Stimulated activated CD4-positive, alpha-beta T cell treated with anti-CD3 and anti-CD28 coated beads, Interleukin-12 subunit alpha, Interleukin-12 subunit beta, amount 100 ng/mL, for 24 hours (primary cell): ENCODE measurements at places on chromosomes 12 and 14.

DNA sequence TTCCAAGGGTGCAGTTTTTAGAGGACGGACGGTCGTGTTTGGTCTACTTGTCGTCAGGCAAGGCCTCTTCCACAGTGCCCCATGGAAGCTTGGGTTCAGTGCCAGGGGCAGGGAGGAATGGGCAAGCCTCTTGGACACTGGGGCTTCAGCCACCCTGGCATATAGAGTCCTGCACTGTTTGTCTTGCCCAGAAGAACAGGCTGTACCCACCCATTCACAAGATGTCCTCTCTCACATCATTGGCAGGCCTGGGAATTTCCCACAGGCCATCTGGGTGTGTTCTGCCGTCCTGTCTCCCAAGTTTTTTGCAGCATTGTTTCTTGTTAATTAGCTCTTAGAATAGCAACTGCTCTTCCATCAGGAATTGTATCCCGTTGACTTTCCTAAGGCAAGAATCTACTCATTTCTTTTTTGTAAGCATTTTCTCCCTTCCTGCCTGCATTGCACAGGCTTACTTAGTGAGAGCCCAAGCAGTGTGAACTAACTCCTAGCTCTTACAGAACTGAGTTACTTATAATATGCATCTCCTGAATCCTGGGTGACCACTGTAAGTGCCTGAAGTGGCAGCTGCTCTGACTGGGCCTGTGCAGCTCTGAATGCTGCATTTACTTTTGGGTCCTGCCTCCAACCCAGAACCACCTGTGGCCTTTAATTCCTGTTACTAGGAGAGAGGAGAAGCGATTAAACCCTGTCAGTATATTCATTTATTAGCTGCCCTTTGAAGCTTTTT, 149.4 kb upstream of the HIF1A start:
- no peak for DNase-seq

- peak; percentile 65 for DNase-seq
These were observed 71.3 kb downstream of the ANKRD9 start for GRCh38 chr14:102437997-102438915.

GRCh38 chr14:74239848-74240793, 872 bp downstream of the VSX2 start:
- no peak for DNase-seq

GRCh38 chr14:103597623-103598377, 31.2 kb upstream of the KLC1 start:
- no peak for DNase-seq

- DNase-seq = no peak
These were observed 72.4 kb downstream of the HECTD4 start for GRCh38 chr12:112309797-112310196.

DNA sequence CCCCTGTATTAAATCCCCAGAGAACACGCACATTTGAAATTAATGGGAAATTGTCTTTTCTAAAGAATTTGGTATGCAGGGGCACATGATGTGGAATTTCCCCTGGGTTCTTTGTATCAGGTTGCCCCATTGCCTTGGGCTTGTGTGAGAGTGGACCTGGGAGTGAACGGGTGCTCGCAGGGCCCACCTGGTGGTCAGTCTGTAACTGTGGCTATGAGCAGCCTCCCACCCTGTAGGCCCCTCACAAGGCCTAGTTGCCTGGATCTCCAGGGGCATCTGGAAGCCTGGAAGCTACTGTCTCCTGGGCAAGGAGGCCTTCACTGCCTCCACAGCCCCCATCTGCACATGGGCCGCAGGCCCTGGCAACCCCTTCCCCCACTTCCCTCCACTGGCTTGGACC, 96.7 kb downstream of the SLC25A47 start:
- DNase-seq = no peak

DNA sequence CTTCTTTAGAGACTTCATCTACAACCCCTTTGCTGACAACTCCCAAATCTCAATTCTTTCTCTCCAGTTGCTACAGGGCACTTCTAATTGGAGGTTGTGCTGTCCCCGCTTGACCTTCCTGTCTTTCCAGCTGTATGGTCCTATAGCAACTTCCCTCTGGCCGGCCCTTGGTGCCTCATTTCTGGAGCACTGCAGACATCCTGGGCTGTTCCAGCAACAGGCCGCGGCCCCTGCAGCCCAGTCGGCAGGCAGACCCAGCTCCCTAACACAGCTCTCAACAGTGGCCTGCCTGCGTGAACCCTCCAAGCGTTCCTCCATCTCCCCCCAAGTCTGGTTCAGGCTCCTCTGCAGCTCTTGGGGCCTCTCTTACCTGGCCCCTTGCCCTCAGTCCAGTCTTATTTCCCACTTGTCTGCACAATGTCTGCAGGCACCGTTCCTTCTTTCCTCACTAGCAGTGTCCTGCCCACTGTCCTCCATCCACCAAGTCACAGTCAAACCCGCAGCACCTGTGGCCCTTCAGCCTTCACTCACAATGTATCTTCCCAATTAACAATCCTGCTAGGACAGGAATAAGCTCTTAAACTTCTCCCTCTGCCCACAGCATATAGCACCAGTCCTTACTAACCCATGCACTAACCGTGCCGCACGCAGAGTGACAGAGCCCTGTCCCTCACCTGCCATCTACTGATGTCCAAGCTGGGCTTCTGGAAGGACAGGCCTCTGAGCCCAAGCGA, 1.6 kb upstream of the EML1 start:
- DNase-seq = no peak

GRCh38 chr12:124578445-124578844, 11.0 kb upstream of the NCOR2 start:
- DNase-seq = no peak

- DNase-seq = no peak
These were observed 8.7 kb downstream of the SHMT2 start for GRCh38 chr12:57237932-57238853.

GRCh38 chr12:93032758-93033157, 103.7 kb upstream of the EEA1 start:
- no peak for DNase-seq

- DNase-seq = no peak
These were observed 70.2 kb upstream of the TBX5 start for GRCh38 chr12:114476159-114476558.

DNA sequence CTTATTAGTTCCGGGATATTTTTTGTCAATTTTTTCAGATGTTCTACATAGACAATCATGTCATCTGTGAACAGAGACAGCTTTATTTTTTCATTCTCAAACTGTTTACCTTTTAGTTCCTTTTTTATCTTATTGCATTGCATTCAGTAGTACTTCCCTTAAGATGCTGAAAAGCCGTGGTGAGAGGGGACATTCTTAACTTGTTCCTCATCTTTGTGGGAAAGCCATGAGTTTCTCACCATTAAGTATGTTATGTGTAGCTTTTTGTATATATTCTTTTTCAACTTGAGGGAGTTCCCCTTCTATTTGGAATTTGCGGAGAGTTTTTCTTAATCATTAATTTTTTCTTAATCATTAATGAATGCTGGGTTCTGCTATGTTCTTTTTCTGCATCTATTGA, 1727.1 kb upstream of the SEL1L start:
- DNase-seq = no peak

- DNase-seq = no peak
These were observed 96.6 kb upstream of the G2E3 start for GRCh38 chr14:30462358-30462757.

- DNase-seq = no peak
These were observed 6.6 kb downstream of the ZNF385A start for GRCh38 chr12:54377797-54378515.

GRCh38 chr14:87960013-87960787, 32.8 kb downstream of the GALC start:
- no peak for DNase-seq

- DNase-seq = no peak
These were observed 277.4 kb upstream of the SOX5 start for GRCh38 chr12:24226745-24227350.

DNA sequence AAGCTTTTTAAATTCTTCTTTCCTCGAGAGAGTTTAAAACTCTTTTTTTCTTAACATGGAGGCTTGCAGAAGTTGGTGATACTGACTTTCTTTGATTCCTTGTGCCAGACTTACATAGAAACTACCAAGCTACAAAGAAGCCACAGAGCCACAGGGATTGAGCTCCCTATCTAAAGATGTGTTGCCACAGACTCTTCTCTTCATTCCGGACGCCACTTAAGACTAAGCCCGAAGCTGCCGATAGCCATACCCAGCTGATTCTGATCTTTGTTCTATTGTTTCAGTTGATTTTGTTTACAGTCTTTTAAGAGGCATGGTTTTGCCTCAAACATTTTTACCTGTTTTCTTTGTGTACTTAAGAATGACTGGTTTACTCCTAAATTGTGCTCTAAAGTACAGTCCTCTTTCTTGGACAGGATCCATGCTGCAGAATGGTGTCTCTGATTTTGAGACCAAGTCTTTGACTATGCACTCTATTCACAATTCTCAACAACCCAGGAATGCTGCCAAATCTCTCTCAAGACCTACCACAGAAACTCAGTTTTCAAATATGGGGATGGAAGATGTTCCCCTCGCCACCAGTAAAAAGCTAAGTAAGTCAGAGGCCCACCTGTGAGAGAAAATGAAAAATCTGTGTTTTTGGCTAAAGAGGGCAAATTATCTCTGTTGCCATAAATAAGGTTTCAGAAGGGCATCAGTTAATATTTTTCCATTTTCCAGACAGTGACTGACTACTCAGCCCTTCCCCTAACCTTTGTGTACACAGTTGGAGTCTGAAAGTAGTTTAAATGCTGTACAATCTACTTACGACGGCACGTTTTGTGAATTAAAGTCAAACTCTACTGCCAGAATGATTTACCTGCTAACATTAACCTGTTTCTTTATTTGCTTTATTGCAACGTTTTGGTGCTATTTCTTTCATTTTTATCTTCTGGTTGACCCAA, 42.1 kb upstream of the KCNH3 start:
- no peak for DNase-seq

DNA sequence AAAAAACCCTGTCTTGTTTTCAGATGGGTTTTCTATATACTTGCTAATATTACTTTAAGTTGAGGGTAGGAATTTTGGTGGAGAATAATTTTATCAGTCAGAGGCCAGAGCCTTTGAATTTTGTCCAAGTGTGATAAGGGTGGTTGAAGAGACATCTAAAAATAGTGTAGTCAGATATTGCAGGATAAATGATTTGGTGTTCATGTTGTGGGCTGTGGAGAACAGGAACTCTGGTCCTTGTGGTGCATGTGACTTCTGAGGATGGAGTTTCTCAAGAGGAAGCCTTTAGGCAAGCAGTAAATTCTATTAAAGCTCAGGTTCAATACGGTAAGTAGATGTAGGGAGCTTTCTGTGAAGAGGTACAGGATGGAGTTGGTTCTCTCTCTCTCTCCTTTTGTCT, 2.8 kb downstream of the ADAM21 start:
- no peak for DNase-seq
